ENCODE measurements at places on chromosomes 4 and X. TPM values are rescaled to one million over a fixed set of nuclear protein-coding genes. Genes with fewer than 3 reads are reported as not detected.

- no peak for DNase-seq
These were observed 312.2 kb downstream of the DCTD start for GRCh38 chr4:182604953-182605352.

Gene EBP
- 59.8 TPM for total RNA-seq

Gene CCDC160
- total RNA-seq = 1.2 TPM

- DNase-seq = no peak
These were observed 32.9 kb downstream of the CPEB2 start for GRCh38 chr4:15035159-15035558.

Gene SSX2
- not detected for total RNA-seq

- peak; percentile 41 for DNase-seq
These were observed 163.1 kb upstream of the PLAC1 start for GRCh38 chrX:134821370-134821769.

DNA sequence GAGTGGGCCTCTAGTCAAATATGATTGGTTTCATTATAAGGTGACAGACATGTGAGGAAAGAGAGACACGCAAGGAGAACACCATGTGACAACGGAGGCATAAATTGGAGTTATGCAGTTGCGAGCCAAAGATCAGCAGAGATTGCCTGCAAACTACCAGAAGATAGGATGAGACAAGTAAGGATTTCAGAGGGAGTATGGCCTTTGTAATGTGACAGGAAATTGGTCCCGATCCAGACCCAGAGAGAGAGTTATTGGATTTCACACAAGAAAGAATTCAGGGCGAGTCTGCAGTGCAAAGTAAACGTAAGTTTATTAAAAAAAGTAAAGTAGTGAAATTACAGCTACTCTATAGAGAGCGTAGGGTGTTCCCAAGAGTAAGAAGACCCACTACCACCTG is 35.7 kb upstream of the NDST4 start:
- no peak for DNase-seq

Gene POU3F4
- total RNA-seq = not detected

Gene RHOH
- total RNA-seq = 4.8 TPM

GRCh38 chr4:183493246-183493645 is 11.6 kb upstream of the ING2 start:
- DNase-seq = no peak

Gene SRPX2
- 8.9 TPM for total RNA-seq

DNA sequence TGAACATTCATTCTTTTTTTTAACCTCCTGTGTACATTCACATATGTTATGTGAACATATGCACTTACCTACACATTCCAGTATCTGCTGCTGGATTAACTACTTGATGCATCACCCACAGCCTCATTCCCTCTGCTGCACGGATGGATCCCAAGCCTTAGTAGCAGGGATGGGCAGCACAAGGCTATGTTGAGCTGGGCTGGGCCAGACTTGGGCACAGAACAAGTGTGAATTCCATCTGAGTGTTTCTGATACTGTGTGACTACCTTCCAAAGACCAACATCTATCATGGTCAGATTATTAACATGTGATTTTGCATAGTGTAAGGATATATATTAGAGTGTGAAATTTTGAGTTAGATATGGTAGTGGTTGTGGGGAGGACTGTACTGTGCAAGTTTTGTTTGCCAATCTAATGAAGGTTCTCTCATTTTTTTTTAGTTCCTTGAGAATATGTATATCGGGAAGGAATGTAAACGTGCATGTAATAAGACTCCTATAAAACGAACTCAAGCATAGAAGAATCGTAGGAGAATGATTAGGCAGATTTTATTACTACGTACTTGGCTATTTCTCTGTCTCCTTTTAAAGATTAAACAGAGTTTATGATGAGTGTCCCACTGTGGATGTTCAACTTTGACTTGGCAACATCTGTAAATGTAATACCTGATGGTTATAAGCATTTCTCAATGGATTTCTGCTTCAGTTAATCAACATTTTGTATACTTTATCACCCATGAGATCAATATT is 23.4 kb upstream of the STBD1 start:
- DNase-seq = no peak

DNA sequence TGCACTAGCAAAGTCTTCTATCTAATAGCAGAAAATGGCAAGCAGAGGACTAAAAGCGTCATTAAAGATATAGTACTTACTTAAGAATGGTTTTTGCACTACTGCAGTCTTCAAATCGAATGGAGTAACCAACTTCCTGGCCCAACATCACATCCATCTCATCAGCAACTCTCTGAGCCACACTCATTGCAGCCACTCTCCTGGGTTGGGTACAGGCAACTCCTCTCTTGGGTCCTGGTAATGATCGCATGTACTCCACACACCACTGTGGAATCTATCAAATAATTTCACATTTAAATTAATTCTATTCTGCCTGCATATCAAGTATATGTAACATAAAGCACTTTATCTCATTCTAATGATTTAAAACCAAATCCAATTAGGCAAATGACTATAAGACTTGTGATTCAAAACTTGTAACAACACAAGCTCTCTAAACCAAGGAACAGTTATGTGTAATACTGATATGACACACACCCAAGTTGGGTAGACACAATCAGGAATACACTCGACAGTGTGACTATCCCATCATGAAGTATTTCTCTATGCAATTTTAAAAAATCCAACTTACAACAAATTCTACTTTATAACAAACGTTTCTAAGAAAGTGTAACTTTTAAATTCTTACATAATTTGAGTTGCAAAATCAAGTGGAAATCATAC is 13.6 kb downstream of the DHX15 start:
- DNase-seq = no peak

- no peak for DNase-seq
These were observed 2.9 kb downstream of the UGT8 start for GRCh38 chr4:114601304-114602052.

GRCh38 chrX:55451141-55451540 is 786 bp upstream of the MAGEH1 start:
- DNase-seq = peak; percentile 24

Gene FANCB
- total RNA-seq = 1.3 TPM

Gene SMIM31
- total RNA-seq = not detected

Gene MAGEA4
- not detected for total RNA-seq

Gene TREX2
- total RNA-seq = not detected

GRCh38 chr4:7715271-7716009 is 224.2 kb downstream of the AFAP1 start:
- no peak for DNase-seq

- no peak for DNase-seq
These were observed 284.5 kb upstream of the TRPC5 start for GRCh38 chrX:112367065-112367464.

- peak; percentile 10 for DNase-seq
These were observed 138.5 kb downstream of the GRIA3 start for GRCh38 chrX:123322536-123322935.

Gene SPARCL1
- 657 TPM for total RNA-seq

GRCh38 chrX:151791961-151792360 is 57.4 kb downstream of the CNGA2 start:
- no peak for DNase-seq

- no peak for DNase-seq
These were observed 13.1 kb downstream of the SMAD1 start for GRCh38 chr4:145494666-145495270.

GRCh38 chr4:15368856-15369255 is 59.0 kb upstream of the C1QTNF7 start:
- no peak for DNase-seq

DNA sequence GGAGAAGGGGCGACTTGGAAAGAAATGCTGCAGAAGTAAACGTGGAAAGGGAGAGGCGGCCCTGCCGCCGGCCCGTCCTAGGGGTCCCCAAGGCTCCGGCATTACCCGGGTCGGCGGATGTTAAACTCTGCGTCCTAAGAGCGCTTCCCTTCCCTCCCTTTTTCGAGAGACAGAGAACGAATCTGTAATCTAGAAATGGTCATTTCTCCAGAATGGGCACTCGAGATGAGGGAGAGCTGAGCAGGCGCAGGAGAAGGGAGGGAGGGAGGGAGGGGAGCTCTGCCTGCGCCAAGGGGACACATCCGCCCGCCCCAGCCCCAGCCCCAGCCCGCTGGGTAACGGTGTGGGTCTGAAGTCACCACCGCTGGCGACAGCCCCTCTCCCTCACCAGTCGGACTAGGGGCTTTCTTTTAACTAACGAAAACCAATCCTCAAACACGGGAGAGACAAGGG is 1.7 kb downstream of the HCFC1 start:
- peak; percentile 73 for DNase-seq

Gene CHIC1
- 14.3 TPM for total RNA-seq

Data from stomach (tissue), 19 donors.